GM12891 (cell line): ENCODE measurements at places on chromosomes 16 and 17.

DNA sequence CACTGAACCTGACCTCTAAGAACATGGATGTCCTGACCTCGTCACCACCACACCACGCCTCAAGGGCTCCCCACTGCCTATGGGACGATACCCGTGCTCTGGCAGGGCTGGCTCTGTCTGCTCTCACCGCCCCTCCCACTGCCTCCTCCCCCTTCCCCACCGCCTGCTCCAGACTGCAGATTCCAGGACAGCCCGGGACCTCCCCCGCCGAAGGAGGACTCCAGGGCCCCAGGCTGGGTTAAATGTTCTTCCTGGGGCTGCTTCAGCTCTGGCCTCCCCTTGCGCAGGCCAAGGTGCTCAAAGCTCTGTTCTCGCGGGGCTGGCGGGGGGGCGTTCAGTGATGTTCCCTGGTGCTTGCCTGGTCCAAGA lies 3.1 kb downstream of the NPW start:
- DNase-seq = no peak

GRCh38 chr16:77986011-77986740 lies 36.2 kb upstream of the CLEC3A start:
- no peak for DNase-seq

DNA sequence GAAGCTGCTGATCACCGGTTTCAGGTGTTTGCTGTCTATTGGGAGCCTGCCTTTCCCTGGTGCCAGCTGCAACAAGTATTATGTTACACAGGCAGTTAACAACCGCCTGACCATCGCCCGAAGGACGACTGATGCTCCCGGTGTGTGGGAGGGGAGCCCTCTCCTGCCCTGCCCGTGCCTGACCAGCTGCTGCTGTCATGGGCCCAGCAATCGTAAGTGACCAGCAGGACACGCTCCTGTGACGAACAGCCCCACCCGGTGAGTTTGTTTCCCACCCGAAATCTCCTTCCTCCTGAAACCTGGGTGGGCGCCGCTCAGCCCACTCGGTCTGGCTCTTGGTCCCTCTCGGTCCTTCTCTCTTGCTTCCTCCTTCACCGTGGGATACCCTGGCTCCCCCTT lies 17.9 kb upstream of the UBE2I start:
- no peak for DNase-seq

- no peak for DNase-seq
Observed at GRCh38 chr16:31696968-31697743, 169.5 kb downstream of the AHSP start.

- DNase-seq = no peak
Observed at GRCh38 chr16:74743668-74744299, 30.8 kb downstream of the FA2H start.

DNA sequence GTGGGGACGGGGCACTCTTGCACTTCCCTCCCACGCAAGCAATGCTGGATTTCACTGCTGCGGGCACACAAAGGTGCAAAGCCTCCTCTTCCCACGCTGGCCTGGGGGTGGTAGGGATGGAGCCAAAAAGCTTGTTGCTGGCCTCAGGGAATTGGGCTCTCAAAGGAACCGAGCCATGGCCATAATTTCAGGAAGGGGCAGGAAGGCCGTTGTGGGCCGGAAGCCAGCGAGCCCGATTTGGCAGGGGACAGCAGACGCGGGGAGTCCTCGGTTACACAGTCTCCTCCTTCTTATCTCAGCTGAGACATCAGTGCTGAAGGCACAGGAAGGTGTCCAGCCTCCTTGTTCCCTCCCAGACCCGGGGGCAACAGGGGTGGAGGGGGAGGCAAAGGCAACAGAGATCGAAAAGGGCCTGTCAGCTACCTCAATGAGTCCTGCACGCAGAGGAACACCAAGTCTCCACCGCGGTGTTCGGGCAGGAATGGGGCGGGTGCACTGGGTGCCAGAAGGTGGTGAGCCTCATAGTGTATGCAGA lies 59.5 kb downstream of the SLFN11 start:
- no peak for DNase-seq

DNA sequence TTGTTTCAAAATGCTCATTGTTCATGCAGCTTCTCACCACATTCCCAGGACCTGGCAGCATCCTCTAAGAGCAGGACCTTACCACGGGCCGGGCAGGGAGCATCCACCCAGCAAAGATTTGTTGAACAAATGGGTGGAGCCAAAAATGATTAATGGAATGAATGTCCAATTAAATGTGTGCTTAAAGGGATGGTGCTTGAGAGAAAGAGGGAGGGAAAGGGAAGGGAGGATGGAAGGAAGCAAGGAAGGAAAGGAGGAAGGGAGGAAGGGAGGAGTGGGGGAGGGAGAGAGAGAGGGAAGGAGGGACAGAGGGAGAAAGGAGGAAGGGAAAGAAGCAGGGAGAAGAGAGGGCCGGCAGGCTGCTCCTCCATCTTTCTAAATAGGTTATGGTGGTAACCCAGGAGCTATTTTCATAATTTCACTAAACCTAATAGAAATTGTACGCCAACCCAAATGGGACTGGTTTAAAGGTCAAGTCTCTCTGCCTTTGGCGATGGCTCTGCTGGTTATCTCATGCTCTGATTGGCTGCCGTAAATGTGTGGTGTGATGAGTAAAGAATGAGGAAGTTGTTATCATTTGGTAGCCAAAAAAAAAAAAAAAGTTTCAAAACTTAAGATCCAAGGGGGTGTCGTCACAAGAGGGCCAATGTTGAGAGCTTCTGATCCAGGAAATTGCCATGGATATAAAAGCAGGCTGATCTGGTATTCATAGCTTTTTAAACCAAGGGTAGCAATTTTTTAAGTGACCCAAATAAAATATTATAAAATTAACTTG lies 126.7 kb upstream of the FOXF1 start:
- no peak for DNase-seq

- DNase-seq = no peak
Observed at GRCh38 chr17:5598457-5598856, 14.1 kb upstream of the NLRP1 start.

DNA sequence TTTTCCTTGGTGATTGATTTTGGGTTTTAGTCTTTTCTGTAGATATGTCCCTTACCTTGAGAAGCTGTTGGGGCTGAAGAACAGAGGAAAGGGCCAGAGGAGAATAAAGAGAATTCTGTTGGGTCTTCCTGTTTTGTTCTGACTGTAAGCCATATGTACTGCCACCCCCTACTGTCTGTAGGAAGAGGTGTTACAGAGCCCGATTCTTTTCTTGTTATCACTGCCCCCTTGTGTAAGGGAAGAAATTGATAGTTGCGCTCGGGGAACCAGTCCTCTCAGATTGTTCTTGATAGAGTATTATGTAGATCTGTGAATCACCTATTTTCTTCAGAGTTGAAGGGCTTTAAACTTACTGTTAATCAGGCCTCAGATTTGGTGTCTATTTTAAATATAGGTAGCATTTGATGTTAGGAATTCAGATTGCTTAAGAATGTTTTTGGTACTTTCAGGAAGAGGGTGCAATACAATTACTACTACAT lies 2.4 kb downstream of the TANC2 start:
- peak; percentile 51 for DNase-seq

GRCh38 chr17:78981010-78981888 lies 1.5 kb upstream of the LGALS3BP start:
- DNase-seq = no peak

DNA sequence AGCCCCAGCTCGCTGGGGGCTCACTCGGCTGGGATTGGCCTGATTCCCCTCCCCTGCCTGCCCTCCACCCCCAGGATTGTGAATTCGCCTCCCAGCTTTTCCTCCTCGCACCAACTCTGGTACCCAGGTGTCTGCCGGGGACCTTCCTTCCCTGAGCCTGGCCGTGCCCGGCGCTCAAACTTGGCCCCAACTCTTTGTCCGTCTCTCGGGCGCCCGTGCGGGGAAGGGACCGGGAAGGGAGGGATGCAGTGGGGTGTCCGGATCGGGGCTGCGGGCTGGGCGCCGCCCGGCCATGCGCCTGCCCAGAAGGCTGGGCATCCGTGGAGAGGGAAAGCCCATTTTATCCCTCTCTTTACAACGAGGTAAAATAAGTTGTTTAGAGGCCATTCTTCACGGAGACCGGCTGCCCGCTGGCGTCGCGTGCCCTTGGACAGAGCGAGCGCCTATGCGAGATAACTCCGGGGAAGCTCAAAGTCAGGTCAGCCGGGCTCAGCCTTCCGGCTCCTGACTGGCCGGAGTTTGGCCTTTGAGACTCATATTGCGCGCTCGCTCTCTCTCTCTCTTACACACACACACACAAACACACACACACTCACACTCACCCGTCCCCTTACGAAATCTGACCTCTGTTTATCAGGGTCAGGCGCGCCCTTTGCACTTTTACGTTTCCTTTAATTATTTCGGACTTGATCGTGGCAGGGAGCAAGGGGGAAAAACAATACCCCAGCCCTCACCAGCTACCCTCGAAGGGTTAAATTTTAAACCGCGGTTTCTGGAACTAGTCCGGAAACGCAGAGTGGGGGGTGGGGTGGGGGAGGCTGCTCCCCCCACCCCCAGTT lies 774 bp upstream of the MAF start:
- DNase-seq = peak; percentile 5

GRCh38 chr16:52757746-52758472 lies 211.0 kb upstream of the TOX3 start:
- DNase-seq = no peak

DNA sequence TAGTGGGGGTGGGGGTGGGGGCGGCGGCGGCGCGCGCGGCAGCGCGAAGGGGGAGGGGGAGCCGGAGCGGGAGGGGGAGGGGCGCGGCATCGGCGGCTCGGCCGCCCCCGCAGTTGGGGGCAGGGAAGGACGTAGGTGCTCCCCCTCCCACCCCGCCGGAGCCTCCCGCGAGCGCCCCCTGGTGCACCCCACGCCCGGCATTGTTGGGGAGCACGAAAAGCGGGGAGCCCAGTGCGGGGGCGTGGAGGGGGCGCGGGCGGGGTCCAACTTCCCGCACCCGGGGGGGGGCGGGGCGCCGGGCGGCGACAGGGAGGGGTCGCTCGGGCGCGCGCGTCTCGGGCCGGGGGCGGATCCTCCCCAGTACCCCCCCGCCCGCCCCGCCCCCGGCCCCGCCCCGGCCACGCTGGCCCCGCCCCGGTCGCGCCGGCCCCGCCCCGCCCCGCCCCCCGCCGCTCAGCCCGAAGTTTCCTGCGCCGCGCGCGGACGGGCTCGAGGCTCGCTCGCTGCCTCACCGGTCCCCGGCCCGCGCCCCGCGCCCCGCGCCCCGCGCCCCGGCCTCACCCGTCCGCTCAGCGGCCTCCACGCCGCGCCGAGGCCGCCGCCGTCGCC lies at the start of gene CACNA1H:
CACNA1H (plus strand) TSS at position 456 of the 609 bp plus-strand sequence. CDS start 632 bp downstream, outside the sequence.
- DNase-seq = no peak

- DNase-seq = no peak
Observed at GRCh38 chr17:16931318-16932060, 40.4 kb downstream of the TNFRSF13B start.

DNA sequence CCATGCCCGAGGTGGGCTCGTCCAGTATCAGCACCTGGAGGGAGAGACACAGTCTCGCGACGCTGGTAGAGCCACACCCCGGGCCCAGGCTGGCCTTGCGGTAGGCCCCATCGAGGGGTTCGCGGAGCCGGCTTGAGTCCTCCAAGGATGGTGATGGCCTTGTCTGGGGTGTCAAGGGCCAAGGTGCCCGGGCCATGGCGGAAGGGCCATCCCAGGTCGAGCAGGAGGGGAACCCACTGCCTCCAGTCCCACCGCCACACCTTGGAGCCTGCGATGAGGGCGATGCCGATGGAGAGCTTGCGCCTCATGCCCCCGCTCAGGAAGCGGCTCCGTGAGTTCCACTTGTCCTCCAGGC lies 29.6 kb upstream of the RNPS1 start:
- no peak for DNase-seq

DNA sequence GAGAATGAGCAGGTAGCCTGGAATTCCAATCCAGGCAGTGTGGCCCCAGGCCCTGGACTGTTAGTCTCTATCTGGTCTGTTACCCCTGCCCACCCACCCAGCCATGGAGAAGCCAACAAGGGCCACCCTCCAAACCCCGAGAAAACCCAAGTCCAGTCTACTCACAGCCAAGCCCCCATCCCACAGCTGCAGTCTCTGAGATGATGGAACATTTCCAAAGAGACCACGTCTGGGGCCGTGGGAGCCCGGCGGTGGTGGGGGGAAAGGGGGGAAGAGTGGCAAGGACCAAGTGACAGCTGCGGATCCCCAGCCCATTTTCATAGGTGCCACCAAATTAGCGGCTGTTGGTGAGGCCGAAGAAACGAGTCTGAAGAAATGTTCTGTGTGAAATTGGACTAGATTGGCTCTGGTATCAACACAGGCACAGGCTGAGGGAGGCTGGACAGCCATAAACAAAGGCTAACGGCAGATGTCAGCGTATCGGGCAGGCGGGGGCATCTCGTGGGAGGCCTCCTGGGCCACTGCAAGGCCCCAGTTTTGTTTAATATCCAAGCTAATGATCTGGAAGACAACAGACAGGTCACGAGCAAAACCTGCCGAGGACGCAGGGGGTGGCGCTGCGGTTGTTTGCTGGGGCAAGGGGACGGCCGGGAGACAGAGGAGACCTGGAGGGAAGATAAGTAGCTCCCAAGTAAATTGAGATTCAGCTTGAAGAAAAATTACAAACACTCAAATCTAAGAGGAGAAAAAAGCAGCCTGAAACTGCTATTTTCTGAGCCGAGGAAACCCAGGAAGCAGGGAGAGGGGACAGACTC lies 53.4 kb downstream of the RBFOX3 start:
- no peak for DNase-seq

- no peak for DNase-seq
Observed at GRCh38 chr16:2045965-2046892, 1.4 kb downstream of the NTHL1 start.

GRCh38 chr16:76389126-76389525 lies 111.9 kb downstream of the CNTNAP4 start:
- DNase-seq = no peak

GRCh38 chr17:79666111-79666510 lies 55.3 kb upstream of the RBFOX3 start:
- no peak for DNase-seq

DNA sequence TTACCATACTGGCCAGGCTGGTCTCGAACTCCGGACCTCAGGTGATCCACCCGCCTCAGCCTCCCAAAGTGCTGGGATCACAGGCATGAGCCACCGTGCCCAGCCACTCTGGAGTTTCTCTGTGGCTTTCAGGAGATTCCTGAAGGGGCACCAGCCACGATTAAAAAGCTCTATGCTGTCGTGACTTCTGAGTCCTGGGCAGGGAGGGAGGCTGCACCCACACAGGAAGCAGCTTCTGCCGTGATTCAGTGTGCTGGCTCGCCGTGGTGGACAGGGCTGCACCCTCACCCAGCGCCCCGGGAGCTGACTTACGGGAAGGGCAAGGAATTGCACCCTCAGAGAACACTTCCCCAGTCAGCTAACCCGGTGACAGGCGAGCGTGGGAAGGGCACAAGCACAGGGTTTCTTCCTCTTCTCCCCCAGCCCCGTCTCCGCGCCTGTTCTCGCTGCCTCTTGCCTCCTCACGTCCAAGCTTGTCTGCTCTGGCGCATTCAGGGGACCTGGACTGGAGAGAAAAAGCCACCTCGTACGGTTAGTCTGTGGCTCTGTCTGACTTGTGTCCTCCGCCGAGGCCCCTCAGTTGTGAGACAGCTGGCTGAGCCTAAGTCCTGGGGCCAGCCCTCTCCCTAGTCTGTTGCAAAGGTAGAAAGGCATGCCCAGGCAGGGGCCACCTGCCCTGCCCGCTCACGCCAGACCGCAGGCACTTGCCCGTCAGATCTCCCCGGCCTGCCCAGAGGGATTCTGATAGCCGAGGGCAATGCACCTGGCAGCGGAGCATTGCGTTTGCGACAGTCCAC lies 145.0 kb downstream of the SEC14L1 start:
- no peak for DNase-seq

- DNase-seq = no peak
Observed at GRCh38 chr17:33980193-33980592, 274.9 kb upstream of the CCL2 start.

- no peak for DNase-seq
Observed at GRCh38 chr17:59361916-59362810, 30.7 kb downstream of the YPEL2 start.
